CD4-positive, alpha-beta T cell (primary cell): ENCODE measurements at places on chromosomes 16 and 17.
A peak's percentile ranks its signal among the peaks of the same experiment; 100 is the strongest.

- DNase-seq: no peak
Observed at GRCh38 chr17:48129981-48130380, 22.4 kb downstream of the SNX11 start.

DNA sequence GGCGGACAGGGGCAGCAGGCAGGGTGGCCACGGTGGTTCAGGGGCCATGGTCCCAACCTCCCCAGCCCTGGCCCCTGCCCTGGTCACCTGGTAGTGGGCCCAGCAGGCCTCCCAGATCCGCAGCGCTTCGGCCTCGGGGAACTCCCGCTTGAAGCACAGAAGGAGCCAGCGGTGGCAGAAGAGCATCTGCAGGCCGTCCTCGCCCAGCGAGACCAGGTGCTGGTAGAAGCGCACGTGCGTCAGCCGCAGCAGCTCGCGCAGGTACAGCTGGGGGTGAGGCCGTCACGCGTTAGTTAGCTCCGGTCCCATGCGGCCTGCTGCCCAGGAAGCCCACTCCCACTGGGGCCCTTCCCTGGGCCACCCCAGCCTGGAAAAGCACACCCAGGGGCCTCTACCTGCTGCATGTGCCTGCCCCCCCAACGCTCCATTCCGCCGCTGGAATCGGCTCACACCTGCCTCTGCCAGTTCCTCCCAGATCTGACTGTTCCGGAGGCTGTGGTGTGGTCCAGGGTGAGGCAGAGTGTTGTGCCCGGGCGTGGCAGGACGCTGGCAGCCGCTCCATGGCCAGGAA, 90.8 kb downstream of the TBC1D16 start:
- DNase-seq: no peak

DNA sequence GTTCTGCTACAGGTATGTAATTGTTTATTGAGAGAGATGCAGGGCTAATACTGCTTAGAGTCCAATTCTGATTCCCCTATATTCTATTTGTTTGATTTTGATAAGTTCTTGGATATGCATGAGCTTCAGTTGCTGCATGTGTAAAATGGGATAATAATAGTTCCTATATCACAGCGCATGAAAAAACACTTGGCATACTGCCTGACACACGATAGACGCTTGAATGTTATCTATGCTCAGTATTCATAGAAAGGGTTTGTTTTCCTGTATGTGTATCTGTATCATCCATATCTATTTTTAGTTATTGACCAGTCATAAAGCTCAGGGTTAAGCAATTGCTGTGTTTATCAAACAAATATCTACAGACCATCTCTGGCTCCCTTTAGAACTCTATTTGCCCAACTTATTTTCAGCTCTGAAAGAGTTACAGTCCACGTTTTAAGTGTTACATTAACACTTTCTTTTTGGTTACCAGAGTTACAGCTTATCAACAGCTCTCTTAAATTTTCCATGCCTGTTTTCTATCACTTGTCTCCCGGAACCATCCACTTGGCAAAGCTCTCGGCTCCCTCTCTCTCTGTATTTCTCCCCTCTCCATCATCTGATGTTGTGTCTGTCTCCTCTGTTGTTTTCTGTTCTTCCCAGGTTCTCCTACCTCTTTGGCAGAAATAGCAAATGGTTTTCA, 334.8 kb downstream of the CBLN1 start:
- no peak for DNase-seq

DNA sequence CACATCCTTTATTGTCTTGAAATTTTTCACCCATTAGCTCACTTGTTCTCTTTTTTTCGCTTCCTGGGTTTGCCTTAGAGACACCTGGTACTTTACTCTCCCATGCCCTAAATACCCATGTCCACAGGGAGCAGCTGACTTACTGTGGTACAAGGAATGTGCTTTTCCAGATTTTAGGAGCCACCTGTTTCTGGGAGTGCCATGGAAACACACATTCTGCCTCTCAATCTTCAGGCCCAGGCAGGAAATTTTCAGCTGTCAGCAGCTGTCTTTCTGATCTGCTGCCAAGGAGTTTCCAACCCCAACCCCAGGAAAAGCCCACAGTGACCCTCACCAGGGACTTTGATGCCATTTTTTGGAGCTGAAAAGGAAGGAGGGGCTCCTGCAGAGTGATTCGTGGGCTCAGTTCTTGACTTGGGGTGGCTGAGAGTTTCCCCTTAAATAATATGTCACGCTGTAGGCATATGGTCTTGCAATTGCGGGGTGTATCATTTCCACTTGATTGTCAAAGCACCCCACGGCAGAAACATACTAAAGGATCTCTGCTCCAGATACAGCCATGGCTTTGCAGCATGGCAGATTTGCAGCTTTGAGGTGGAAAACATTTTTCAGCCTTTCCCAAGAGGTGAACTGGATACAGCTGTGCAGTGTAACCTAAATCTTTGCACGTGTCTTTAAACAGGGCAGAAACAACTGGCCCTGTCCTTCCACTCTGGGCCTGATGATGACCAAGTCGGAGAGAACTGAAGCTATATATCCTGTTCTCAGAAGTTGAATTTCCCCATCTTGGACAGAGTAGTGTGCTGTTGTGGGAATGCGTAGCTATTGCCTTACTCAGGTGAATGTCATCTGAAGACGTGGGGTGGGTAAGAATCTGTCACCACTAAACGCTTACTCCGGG, 19.2 kb downstream of the RBFOX1 start:
- no peak for DNase-seq

GRCh38 chr17:81338274-81339190, 43.4 kb upstream of the SLC38A10 start:
- DNase-seq: no peak

DNA sequence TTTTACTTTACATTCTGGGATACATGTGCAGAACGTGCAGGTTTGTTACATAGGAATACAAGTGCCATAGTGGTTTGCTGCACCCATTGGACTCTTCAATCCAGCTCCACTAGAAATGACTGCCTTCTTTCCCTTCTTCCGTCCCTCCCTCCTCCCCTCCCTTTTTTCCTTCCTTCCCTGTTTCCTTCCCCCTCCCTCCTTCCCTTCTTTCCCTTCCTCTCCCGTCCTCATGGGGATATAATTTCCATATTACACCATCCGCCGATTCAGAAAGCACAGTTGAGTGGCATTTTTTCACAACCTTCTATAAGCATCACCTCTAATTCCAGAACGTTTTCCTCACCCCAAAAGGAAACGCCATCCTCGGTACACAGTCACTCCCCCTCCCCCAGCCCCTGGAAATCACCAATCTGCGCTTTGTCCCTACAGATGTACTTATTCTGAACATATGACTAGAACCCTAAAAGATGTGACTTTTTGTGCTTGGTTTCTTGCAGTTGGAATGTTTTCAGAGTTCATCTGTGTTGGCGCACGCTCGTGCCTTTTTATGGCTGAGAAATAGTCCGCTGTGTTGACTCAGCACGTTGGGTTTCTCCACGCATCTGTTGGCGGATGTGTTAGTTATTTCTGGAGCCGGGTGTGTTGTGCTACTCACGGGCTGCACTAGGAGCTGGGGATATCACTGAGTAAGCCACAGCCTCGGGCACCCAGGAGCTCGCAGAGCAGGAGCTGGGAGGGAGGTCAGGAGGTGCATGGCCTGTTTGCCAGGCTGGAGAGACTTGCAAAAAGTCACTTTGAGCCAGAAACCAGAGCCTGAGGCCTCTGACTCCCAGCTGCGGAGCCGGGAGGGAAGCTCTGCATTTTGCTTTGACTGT, 336.4 kb downstream of the SEC14L1 start:
- no peak for DNase-seq

GRCh38 chr16:78448658-78449271, 349.3 kb downstream of the WWOX start:
- DNase-seq: no peak

DNA sequence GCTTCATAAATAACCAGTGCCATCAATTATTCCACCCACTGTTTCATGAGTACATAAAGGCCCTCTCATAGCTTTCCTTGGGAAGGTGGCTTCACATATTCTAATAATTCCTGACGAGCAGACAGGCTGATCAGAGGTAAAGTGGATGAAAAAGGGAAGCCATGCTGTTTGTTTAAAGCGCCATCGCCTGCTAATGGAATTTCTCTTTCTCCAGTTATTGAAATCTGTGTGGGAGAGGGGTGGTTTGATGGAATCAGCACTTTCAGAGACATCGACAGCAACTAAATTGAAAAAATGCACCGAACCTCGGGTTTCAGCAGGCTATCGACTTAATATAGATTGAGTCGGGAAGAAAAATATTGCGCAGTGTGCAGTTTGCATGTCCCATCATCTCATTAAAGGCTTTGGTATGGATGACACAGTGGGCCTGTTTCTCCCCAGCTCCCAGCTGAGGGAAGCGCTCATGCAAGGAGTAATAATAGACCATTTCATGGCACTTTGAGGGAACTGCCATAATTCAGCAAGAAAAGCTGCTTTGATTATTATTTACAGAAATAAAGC, 472.1 kb downstream of the RBFOX1 start:
- DNase-seq: no peak

GRCh38 chr17:44599298-44600175, 42.3 kb downstream of the FZD2 start:
- DNase-seq: no peak

- peak; percentile 43 for DNase-seq
Observed at GRCh38 chr16:10964891-10965326, 20.5 kb downstream of the CLEC16A start.

GRCh38 chr17:74649909-74650308, 26.4 kb upstream of the CD300E start:
- no peak for DNase-seq

DNA sequence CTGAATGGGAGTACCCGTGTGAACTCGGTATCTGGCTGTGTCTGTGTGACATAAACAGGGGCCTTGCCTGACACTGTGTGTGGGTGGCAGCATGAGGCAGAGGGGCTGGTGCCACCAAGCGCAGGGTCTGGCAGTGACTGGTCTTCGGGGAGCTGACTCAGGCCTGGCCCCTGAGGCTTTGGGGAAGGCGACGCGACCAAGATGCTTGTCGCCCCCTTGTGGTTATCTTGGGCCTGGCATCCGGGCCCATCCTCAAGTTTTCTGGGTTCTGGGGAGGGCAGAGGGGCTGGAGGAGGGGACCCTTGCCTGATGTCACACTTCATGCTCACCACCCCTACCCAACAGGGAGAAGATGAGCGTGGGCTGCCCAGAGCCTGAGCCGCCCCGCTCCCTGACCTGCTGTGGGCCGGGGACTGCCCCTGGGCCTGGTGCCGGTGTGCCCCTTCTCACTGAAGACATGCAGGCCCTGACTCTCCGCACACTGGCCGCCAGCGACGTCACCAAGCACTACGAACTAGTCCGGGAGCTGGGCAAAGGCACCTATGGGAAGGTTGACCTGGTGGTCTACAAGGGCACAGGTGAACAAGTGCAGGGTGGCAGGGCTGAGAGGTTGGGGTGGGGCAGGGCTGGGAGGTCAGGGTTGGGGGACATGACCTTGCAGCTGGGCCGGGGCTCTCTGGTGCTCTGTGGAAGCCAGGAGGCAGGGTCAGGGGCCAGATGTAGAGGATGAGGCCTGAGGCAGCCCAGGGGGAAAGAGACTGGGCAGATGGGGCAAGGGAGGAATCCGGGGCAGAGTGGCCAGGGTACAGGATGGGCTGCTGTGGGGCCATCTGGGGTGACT, 24.9 kb downstream of the SBK1 start:
- peak; percentile 72 for DNase-seq

GRCh38 chr16:67128887-67129286, 19.1 kb downstream of the PHAF1 start:
- no peak for DNase-seq

DNA sequence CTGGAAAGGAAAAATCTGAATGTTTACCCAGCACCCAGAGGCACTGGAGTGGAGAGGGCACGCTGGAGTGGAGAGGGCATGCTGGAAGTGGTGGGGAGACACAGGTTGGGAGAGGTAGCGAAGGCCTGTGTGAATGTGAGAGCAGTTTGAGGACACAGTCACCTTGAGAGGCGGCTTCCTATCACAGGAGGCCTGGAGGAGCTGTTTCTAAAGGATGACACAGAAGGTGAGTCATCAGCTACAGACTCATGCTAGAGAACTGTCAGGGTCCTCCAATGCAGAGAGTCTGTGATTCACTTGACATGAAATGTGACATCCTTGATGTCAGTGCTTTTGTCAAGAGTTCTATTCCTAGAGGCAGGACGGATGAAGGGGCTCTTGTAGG, 13.8 kb downstream of the CTRL start:
- DNase-seq: peak; percentile 22

DNA sequence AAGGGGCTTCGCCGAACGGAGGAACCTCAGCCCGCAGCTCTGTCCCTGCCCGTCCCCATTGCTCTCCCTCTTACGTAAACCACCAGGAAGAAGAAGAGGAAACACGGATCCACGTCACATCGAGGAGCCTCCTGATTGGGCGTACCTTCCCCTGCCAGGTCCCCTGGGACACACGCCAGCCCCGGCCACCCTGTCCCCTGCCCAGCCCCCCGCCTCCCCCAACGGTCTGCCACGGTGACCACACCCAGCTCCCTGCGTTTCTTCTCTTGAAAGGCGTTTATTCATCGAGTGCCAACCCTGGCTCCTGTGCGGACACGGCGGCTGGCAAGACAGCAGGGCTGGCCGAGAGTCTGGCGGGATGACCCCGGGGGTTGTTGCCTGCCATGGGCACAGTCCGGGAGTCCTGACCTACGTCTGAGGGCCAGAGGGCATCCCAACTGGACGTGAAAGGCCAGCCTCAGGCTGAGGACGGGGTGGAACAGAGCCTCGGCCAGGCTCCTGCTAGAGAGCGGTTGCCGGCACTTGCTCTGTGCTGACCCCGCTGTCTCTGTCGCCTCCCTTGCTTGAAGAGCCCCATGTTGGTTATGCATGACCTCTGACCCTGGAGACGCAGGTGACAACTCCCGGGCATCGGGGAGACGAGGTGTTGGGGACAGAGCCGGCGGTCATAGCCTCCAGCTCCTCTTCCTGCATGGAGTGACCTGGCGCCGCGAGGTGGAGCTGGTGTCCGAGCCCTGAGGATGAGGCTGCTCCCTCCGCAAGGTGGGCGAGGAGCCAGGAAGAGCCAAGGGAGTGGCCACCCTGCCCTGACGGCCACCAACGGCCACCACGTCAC, 40.5 kb upstream of the ACSF3 start:
- no peak for DNase-seq

GRCh38 chr17:28018439-28019070, 23.9 kb upstream of the NLK start:
- no peak for DNase-seq

- DNase-seq: no peak
Observed at GRCh38 chr17:67372751-67373150, 4.3 kb upstream of the PITPNC1 start.

- DNase-seq: no peak
Observed at GRCh38 chr16:49724774-49725173, 131.1 kb downstream of the ZNF423 start.

GRCh38 chr16:49010879-49011278, 270.8 kb downstream of the CBLN1 start:
- DNase-seq: no peak
